ENCODE measurements at places on chromosomes 13 and 19.

- no peak for DNase-seq
These were observed 433.7 kb downstream of the DIAPH3 start for GRCh38 chr13:59730026-59730425.

DNA sequence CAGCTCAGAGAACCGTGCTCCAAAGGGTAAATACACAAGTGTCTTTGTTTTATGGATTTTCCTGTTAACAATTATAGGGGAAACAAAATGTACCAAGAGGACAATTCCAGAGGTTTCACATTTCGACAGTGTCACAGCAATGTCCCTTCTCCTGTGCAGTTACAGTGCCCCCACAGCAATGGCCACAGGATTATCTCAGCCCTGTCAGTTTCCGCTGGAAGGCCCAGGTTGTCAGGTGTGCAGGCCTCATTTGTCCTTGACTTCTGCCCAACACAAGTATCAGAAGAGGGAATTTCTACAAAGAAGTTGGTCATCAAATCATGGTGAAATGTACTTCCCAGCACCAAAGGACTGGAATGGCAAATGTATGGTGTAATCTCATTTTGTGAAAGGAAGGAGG lies 11.2 kb upstream of the N4BP2L2 start:
- no peak for DNase-seq

GRCh38 chr19:13053761-13054625 lies 48.7 kb downstream of the LYL1 start:
- DNase-seq, result no peak

- DNase-seq, result no peak
These were observed 770.8 kb upstream of the SLITRK6 start for GRCh38 chr13:86569974-86570373.

Measured in HEK293T (cell line).